ENCODE measurements at places on chromosomes 5 and 9.
A peak's percentile ranks its signal among the peaks of the same experiment; 100 is the strongest.

DNA sequence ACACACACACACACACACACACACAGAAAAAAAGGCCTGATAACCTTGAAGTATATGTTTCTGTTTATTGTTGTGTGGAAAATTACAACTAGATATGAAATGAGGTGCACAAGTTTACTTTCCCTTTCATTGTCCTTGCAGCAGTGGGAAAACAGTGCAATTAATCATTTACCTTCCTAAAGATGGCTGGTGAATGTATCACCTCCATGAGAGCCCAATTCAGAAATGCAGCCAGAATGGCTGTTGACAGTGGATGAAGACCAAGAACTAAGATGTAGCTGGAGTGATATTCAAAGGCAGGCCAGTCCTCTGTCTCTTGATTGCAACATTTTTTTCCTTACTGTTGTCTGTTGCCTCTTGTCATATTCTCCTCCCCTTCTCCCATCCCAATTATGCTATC is 49.6 kb upstream of the EIF4EBP3 start:
- peak; percentile 0 for DNase-seq

- DNase-seq, result peak; percentile 31
These were observed 136.5 kb upstream of the STK32A start for GRCh38 chr5:147098233-147098790.

- DNase-seq, result no peak
These were observed 523.0 kb downstream of the MTRR start for GRCh38 chr5:8391911-8392310.

DNA sequence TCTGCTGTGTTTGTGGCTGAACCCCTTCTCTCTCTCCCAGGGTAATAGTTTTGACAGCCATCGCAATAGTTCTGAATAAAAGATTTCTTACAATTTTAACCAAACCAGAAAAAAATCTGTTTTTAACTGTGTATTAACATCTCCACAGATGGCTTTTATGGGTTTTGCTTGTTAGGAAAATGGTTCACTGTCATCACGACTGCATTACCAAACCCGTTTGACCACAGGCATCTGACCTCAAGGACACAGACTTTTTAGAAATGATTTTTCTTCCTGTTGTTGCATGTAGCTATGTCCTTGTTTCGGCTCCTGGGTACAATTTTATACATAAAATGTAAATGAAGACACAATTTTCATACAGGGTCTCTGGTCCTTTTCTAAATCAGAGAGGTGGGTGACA is 316.1 kb downstream of the IRX1 start:
- DNase-seq, result no peak

DNA sequence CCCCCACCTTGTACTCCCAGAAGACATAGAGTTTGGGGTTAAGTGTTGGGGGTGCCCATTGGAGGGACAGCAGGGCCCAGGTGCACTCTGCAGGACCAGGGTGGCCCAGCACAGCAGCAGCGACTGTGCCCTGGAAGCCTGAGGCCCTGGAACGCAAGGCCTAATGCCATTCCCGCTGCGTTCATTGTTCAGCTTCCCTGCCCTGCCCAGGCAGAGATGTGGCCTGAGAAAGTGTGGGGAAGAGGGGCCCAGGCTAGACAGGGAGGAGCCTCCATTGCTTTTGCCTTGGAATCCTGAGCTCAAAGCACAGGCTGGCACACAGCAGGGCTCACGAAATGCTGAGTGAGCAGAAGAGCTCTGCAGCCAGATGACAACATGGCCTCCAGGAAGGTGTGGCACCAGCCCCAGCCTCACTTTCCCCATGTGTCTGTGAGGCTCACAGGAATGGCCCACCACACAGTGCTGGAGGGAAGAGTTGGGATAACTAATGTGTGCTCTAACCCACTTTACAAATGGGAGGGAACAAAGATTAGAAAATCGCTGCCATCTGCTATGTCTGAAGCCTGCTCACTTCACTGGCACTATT is 19.4 kb downstream of the S1PR3 start:
- DNase-seq, result no peak

- DNase-seq, result no peak
These were observed 8.2 kb upstream of the ISL1 start for GRCh38 chr5:51375084-51375483.

GRCh38 chr5:167999182-167999581 is 292.3 kb upstream of the WWC1 start:
- DNase-seq, result no peak

DNA sequence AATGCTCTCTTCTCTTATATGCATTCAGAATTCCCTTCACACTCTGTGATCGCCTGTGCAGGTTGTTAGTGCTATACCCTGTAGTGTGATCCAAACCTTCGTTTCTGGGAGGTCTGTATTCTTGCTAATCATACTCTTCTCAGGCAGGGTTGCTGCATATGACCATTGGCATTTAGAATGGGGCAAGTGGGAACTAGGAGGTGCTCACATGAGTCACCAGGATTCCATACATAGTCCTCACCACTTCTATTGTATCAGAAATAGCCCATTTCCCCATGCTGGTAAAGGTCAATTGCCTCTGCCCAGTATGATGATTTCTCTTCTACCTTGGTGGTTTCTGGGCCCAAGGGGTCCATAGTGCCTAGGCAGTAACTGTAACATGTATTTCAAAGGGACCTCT is 443.5 kb upstream of the CDH6 start:
- no peak for DNase-seq

DNA sequence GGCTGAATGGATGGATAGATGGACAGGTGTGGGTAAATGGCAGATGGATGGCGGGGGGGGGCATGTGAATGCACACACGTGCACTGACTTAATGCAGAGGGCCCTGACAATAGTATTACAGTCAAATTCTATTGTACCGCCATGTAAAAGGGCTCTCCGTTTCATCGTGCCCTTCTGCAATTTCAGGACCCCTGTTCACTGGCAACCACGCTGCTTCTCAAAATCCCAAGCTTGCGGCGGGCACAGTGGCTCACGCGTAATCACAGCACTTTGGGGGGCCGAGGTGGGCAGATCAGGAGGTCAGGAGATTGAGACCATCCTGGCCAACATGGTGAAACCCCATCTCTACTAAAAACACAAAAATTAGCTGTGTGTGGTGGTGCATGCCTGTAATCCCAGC is 211.4 kb downstream of the BNC2 start:
- DNase-seq, result no peak

- DNase-seq, result no peak
These were observed 893 bp upstream of the SH2D3C start for GRCh38 chr9:127779136-127779981.

- DNase-seq, result no peak
These were observed 418.2 kb downstream of the IRX2 start for GRCh38 chr5:2333291-2333690.

- DNase-seq, result peak; percentile 25
These were observed 400.5 kb downstream of the IRX1 start for GRCh38 chr5:3995954-3996619.

Measured in common myeloid progenitor, CD34-positive (primary cell).